ENCODE measurements at places on chromosomes 7 and 10. TPM values are rescaled to one million over a fixed set of nuclear protein-coding genes. Genes with fewer than 3 reads are reported as not detected.

Gene LLCFC1
- not detected for total RNA-seq

Gene MYH16
- total RNA-seq: 1.4 TPM

Gene ZNF438
- 3.9 TPM for total RNA-seq

Gene TMEM140
- total RNA-seq: 0.36 TPM

Gene PPP1R17
- not detected for total RNA-seq

Gene TAS2R41
- total RNA-seq: not detected

Gene VAX1
- total RNA-seq: not detected

Gene GDF2
- not detected for total RNA-seq

Gene OR2A1
- not detected for total RNA-seq

Gene ANKRD61
- total RNA-seq: not detected

GRCh38 chr10:108913300-108913699, 1010.0 kb downstream of the XPNPEP1 start:
- DNase-seq: no peak

- DNase-seq: no peak
These were observed 55.5 kb upstream of the LHFPL3 start for GRCh38 chr7:104272767-104273384.

DNA sequence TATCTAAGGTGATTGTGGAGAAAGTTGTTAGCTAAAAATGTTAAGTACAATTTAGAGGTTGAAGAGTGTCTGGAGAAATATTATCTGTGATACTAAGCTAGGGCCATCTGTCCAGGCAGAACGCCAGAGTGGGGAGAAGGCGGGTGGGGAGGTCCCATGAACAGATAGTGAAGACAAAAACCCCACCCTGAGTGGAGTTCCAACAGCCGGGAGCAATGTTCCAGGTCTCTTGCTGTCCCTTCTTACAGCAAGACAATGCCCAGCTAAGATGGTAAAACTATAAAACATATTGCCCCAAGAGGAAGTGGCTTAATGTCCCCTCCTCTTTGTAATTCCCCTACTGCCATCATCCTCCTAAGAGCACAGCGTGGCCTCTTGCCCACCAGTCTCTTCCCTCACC, 10.4 kb upstream of the IL15RA start:
- DNase-seq: no peak

GRCh38 chr10:44477046-44477425, 92.1 kb upstream of the CXCL12 start:
- DNase-seq: no peak

DNA sequence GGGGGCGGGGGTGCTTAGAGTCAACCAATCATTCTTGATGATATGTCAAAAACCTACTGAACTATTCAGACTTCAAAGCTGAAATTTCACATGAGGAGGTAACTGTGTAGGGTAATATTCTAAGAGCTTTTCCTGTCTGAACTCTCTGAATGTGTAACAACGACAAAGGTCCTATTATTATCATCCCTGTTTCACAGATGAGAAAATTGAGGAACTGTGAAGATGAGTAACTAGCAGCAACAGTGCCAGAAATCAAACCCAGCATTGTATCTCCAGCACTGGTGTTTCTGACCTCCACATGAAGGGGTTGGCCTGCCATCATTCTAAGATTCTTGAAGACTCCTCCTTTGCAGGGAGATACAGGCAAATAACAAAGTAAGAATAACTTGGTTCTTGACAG, 294.7 kb upstream of the AOAH start:
- no peak for DNase-seq

DNA sequence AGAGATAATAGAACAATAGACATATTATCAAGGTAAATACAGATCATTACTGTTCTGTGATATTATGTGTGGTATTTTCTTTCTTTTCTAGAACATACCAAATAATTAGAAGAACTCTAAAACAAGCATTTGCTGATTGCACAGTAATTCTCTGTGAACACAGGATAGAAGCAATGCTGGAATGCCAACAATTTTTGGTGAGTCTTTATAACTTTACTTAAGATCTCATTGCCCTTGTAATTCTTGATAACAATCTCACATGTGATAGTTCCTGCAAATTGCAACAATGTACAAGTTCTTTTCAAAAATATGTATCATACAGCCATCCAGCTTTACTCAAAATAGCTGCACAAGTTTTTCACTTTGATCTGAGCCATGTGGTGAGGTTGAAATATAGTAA, 185.5 kb downstream of the CFTR start:
- DNase-seq: no peak

DNA sequence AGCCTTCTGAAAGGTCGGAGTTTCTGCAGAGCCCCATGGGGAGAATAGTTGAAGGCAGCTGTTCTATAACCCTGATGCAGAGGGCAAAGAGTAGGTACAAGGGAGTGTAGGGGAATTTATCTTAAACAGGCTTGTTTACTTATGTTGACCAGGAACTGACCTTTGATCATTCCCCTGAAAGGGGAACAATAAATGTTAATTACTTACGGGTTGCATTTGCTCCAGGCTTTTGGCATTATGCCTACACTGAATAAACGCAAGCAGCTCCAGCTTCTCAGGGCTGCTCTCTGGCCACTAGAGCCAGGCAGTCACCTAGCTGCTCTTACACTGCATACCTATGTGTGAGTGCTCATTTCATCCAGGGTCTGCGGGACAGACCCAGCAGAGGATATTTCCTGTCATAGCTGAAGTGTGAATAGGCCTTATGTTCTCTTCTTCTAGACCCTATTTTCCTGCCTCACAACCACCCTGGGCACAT, 26.9 kb upstream of the ABCA13 start:
- DNase-seq: peak; percentile 12

DNA sequence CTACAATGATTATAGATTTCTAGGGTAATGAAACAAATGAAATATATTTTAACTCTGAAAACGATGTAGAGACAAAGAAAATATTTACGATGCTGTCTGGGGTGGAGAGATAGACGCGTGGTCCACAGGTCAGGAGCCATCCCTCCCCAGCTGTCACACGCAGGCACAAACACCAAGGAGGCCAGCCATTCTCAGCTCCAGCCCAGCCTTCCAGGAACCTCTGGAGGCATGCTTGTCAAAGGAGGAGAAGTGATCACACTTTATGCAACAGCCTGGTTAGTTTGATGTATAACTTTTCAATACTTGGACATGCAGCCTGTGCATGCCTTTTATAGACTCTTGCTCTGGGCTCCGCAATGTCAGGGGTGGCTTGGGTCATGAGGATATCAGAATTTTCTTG, 391.5 kb upstream of the MGMT start:
- no peak for DNase-seq

- no peak for DNase-seq
These were observed 737 bp downstream of the ZMIZ1 start for GRCh38 chr10:79069325-79070080.

GRCh38 chr10:60732198-60732806, 46.0 kb upstream of the CDK1 start:
- no peak for DNase-seq

DNA sequence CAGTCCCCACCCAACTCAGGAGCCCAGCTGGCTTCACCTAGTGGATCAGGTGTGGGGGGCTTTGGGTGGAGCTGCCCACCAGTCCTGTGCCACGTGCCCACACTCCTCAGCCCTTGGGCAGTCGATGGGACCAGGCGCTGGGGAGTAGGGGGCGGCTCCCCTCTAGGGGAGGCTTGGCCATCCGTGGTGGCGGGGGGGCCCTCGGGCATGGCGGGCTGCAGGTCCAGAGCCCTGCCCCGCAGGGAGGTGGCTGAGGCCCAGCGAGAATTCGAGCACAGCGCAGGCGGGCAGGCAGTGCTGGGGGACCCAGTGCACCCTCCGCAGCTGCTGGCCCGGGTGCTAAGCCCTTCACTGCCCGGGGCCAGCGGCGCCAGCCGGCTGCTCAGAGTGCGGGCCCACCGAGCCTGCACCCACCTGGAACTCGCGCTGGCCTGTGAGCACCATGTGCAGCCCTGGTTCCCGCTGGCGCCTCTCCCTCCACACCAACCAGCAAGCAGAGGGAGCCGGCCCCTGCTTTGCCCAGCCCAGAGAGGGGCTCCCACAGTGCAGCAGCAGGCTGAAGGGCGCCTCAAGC, 29.3 kb downstream of the ASNS start:
- no peak for DNase-seq

DNA sequence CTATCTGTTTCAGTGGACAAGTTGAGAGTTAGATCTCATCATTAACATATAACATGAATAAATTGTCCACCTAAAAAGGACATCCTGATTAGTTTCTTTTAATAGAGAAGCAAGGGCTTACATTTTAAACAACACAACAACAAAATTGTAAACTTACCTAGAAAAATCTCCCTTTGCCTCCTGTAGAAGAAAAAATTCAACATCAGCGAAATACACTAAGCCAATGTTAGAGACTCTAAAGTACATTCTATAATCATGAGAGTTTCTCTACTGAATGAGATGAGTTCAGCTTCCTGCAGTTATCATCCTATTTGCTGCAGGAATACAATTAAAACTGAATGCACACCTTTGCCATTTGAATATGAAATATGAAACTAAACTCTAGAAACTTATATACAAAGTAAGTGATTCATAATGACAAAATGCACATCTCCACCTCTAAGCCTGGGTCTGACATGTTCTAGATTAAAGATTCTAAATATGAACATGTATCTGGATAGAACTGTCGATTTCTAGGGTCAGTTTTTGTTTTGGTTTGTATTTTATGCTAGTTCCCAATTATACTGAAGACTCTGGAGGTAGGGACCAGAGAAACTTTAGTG, 174.8 kb downstream of the PRPF18 start:
- DNase-seq: no peak

DNA sequence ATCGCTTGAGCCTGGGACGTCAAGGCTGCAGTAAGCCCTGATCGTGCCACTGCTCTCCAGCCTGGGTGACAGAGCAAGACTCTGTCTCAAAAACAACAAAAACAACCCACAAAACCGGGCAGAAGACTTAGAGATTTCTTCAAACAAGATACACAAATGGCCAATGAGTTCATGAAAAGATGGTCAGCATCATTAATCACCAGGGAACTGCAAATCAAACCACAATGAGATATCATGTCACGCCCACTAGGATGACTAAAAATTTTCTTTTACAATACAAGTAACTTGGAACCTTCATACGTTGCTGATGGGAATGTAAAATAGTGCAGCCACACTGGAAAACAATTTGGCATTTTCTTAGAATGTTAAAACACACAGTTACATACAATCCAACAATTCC, 77.3 kb upstream of the GRID1 start:
- no peak for DNase-seq

DNA sequence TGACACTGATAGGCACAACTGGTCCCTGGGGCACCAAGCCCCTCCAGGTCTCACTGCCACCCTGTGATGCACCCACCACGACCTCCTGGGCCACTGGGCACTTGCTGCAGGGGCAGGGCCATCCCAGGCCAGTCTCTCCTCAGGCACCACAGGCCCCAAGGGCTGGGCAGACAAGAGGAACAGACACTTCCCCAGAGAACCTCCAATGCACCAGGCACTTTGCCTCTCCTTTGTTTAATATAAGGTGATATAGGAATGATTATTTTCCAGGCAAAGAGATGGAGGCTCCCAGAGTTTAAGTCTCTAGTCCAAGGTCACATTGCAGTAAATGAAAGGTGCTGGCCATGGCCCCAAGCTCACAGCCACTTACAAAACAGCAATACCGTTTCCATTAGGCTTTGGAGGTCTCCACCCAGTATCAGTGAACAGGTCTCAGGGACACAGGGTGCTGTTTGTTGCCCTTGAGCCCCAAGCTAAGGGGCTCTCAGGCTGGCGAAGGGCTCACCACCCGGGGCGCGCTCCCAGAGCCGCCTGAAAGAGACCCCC, 4.5 kb downstream of the DEPP1 start:
- DNase-seq: no peak

GRCh38 chr7:55086413-55087201, 67.8 kb downstream of the EGFR start:
- peak; percentile 76 for DNase-seq

DNA sequence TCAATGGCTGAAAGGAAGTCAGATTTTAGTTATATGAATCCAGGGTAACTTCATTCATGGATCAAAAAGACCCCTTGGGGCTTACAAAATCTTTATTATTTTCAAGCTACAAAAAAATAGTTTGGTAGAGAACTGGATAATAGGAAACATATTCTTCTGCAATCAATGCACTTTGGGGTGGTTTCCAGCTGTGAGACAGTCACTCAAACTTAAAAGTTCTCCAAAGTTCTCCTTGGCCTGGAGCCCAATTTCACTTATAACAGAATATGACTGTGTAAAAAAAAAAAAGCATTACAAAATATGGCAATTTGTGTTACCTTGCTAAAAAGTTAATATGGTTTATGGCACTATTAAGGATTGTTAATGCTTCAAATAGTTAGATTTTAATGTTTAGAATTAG, 255.5 kb downstream of the AGMO start:
- no peak for DNase-seq

DNA sequence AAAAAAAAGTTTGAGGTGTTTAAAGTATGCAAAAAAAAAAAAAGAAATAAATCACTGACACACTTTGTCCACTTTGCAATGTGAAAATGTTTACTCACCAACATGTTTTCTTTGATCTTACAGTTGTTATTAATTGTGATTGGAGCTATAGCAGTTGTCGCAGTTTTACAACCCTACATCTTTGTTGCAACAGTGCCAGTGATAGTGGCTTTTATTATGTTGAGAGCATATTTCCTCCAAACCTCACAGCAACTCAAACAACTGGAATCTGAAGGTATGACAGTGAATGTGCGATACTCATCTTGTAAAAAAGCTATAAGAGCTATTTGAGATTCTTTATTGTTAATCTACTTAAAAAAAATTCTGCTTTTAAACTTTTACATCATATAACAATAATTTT, 130.6 kb downstream of the CFTR start:
- DNase-seq: no peak

GRCh38 chr10:25015828-25016375, at the start of gene ENKUR:
ENKUR (minus strand) TSS chr10:25016158; CDS start chr10:25015936, 222 bp downstream.
- peak; percentile 87 for DNase-seq

DNA sequence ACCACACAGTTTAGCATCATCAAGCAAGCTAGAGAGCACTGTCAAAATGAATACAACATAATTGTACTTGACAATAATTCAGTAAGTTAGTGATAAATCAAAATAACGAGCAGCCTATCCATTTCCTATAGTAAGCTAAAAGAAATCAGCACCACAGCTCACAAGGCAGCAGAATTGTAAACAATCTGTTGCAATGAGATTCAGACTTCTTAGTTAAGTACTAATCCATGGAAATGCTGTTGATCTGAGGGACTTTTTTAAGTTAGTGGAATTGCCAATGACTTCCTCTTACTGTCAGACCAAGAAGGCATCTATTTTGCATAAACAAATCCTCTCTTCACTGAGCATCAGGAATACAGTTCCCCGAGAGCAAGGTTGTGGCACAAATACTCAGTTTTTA, 136.6 kb upstream of the CCDC6 start:
- DNase-seq: no peak
